ENCODE measurements at places on chromosomes 11 and 22.

DNA sequence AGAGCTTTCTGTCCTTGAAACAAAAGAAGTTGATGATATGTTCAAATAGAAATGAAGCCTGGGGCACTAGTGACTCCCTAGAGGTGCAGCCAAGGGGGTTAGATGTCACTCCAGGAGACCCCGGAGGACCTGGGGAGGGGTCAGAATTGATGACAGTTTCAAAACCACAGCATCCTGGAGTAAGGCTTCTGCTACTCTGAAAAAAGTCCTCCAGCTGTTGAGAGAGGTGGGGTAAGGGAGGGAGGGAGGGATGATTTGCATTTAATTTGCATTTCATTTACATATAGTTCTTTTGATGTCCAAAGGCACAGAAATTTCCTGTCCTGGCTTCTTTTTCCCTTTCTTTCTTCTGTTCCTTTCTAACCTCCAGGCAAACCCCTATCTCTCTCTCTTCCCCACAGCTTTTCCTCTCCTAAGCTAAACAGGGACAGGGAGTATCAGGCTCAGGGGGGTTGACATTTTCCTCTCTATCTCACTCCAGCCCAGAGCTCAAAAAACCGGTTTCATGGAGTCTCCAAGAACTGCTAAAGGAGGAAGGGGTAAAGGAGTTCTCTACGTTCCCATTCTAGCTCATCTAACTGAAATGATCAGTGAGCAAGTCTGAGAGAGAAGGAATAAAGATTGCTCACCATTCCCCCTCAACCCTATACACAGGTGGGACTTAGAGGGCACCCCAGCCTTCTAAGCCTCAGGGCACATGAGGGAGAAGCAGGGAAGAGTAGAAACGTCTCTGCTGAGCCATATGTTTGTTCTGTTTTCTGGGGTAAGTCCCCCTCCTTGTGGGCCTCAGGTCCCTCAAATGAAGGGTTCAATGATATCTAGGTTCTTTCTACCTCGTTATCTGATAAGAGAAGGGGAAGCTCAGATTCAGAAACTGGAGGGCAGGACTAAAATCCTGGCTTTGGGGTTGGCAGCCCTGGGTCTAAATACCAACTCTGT lies 3.5 kb upstream of the POU2F3 start:
- DNase-seq, result peak; percentile 58

GRCh38 chr11:9573052-9573774 lies at the start of gene WEE1:
Gene WEE1 (plus strand): TSS chr11:9573670. CDS start chr11:9573934, 264 bp downstream.
- peak; percentile 99 for DNase-seq

GRCh38 chr11:95035316-95035715 lies 10.3 kb downstream of the KDM4E start:
- no peak for DNase-seq

DNA sequence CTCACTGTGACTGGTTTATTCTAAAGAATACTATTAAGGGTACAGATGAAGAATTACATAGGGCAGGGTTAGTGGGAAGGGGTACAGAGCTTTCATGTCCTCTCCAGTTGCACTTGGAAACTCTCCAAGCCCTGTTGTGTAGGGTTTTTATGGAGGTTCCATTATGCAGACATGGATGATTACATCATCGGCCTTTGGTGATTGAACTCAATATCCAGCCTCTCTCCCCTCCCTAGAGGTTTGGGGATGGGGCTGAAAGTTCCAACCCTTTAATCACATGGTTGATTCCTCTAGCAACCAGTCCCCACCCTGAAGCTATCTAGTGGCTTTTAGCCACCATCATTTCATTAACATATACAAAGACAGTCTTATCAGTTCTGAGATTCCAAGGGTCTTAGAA lies 472.6 kb downstream of the BUD13 start:
- DNase-seq, result no peak

GRCh38 chr11:102850973-102851745 lies 7.8 kb upstream of the MMP3 start:
- peak; percentile 90 for DNase-seq

- no peak for DNase-seq
Measured at GRCh38 chr22:23704829-23705228, 14.0 kb downstream of the RGL4 start.

DNA sequence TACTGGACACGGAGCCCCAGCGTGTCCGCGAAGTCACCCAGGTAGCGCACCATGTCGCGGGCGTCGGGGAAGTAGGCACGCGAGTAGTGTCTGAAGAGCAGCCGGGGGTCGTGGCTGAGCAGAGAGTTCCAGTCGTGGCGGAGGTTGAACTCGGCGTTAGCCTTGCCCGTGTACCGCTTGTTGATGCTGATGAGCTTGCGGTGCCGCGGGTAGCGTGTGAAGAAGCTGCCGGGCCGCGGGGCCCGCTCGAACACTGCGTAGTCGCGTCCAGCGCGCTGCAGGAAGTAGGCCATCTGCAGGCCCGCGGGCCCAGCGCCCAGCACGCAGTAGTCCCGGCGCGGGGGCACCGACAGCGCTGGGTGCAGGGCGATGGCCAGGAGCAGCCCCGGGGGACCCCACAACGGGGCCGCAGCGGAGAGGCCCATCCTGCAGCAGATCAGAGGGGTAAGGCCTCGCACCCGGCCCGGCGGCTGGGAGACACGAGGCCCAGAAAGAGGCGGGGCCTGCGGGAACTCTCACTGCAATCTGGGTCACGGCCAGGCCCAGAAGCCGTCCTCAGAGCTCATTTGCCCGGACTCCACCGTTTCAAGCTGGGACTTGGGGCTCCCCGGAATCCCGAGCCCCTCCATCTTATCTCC lies 723 bp downstream of the FOXRED2 start:
- DNase-seq, result no peak

DNA sequence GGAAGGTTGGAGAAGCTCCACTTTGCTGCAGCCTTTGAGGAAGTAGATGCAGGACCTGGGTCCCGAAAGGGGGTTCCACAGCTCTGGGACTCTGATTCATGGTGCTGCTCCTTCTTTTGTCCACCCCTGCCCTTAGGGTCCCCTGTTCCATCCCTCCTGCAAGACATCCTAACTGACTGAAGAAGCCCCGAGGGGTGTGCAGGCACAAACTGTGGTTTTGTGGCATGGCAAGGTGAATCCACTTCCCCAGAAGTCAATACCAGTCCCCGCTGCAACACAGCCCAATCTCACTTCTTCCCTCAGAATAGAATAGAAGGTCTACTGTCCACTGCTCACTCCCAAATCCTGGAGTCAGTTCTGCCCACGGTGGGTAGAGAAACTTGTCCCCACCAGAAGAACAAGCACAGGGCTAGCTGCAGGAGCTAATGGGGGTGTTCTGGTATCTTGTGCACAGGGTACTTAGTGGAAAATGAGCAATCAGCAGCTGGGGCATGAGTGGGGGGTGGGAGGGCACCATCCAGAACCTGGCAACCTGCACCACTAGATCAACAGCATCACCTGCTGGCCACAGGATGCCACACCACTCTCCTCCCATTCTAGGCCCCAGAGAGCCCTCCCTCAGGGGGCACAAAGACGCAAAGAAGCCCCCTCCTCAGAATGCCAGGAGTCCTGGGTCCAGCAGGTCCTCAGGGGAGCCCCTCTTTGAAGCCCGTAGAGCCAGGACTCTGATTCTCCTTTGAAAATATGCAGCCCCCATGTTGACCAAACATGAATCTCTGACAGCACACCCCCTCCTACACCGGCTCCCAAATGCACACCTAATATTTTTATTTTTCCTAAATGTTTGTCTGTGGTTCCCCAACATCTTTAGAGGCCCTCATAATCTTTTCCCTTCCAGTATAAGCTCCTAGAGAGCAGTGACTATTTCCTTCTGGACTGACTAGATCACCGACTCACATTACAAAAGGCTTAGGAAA lies 14.1 kb downstream of the SPATA19 start:
- DNase-seq, result no peak

DNA sequence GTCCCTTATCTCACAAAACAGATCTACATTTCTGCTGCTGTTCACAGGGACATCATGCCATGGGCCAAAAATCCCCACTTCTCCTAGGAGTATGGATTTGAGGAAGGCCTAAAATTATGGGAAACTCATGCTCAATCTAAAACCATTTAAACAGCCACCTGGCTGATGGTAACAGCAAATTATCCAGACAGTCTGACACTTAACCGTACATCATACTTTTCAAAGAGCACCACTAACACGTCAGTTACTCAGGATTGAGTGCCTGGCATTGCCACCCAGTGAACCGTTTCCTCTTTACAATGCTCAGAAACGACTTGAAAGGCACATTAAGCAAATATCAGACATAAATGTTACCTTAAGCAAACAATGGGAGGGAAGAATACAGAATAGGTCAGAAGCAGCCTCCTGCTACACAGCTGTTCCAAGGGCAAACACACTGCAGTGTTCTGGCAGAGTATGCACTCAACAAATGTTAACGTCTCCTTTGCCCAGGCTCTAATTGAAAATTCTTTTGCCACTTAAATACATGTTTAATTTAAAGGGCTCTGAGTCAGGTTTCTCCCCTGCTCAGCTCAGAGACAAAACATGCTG lies 18.8 kb upstream of the SLC36A4 start:
- DNase-seq, result no peak

- DNase-seq, result no peak
Measured at GRCh38 chr11:111560800-111561199, 20.3 kb downstream of the LAYN start.

GRCh38 chr22:25025491-25026400 lies 73.2 kb downstream of the KIAA1671 start:
- DNase-seq, result peak; percentile 23

DNA sequence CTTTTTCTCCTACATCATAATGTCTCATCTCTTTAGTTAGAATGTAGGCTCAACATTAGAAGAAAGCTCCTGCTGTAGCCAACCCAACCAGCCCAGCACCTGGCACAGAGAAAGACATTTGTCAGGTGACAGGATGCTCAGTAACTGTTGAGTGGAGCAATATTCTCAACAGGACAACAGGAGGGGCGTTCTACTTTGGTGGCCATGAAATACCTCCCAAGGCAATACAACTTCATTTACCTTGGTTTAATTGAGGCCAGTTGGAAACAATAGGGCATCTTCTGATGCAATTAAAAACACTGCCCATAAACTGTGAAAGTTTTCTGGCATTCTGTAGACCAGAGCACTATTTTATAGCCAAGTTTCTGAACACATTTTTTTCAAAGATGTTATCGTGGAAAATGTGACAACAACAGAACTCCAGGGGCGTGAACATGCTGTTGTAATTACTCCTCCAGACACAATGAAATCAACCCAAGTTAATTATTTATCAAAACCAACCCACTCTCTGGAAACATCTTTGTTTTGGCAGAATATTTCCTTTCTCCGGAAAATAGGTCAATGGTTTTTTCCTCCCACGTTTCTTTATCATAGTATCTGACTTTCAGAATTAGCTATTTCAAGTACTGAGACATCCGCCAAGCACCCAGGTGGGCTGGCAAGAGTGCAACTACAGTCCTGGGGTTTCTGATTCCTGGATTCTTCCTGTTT lies 538.1 kb downstream of the SOX6 start:
- DNase-seq, result no peak

DNA sequence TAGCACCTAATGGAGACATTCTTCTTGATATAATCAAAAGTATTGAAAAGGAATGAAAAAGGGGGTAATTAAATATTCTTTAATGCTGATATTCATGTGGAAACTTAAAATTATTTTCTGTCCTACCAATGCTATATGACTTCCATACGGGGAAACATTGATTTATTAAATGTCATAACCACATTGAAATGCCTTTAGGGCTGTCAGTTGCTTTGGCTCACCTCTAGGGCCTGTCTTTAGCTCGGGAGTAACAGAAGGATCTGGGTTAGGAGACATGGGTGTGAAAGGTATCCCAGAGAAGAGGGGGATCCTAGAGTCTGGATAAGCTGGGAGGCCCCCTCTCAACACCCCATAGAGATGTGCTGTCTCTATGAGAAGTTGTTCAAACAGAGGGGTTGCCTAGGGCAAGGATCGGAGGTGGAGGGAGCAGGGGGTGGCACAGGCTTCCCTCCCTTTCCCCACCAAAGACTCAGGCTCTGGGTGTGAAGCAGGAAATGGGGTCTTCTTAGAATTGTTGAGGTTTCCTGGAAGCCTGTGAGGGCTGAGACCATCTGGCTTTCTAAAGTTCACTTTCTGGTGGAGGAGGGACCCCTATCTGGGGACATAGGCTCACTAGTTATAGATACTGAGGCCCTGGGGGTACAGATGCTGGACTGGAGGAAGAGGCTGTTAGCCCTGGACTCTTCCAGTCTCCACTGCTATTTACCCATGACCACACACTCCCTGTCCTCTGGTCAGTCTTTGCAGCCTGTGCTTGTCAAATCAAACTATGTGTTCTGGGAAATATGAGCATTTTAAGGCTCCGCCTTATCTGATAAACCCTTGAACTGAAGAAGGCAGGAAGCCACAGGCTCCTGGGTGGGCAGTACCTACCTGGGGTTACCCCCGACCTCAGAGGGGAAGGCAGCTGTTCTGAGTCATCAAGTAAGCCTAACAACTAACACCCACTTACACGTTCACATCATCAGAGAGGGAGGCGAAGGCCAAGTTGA lies 55.8 kb upstream of the RRAS2 start:
- peak; percentile 19 for DNase-seq

GRCh38 chr22:38292694-38293093 lies 19.9 kb upstream of the TMEM184B start:
- DNase-seq, result no peak

GRCh38 chr11:34280945-34281872 lies 76.6 kb downstream of the ABTB2 start:
- DNase-seq, result peak; percentile 19

GRCh38 chr11:75345455-75346160 lies 5.9 kb downstream of the ARRB1 start:
- no peak for DNase-seq

DNA sequence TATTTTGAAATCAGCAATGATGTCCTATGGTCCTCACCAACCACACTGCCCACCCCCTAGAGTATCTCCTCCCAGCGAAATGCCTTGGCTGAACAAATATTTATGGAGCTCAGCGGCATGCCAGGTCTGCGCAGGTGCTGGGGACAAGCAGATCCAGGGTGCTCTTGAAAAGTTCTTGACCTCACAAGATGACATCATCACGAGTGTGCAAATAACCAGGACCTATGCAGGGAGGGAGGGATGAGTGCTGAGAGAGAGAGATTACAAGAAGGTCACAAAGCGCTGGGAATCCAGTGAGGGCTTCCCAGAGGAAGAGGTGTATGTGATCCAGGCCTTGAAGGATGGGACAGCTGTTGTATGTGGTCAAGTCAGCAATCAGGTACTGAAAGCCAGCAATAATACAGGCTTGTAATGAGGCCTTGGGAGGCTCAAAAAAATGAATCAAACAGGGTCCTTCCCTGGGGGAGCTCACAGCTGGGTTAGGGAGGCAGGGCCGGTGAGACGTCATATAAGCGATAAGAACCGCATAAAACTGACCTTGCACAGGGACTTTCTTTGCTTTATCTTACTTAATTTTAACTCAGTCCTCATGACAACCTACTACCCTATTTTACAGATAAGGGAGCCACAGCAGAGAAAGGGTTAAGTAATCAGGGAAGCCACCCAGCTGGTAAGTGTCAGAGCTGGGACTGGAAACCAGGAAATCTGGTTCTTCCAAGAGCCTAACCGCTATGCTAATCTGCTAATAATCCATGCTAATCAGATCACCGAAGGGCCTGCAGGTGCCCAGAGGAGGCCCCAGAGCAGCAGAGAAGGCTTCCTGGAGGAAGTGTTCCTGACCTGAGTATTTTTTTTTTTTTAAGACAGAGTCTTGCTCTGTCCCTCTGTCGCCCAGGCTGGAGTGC lies 8.2 kb downstream of the ARRB1 start:
- DNase-seq, result no peak

- no peak for DNase-seq
Measured at GRCh38 chr22:23259916-23260644, 79.8 kb downstream of the BCR start.

GRCh38 chr11:44162004-44162403 lies 66.5 kb downstream of the EXT2 start:
- DNase-seq, result no peak

- no peak for DNase-seq
Measured at GRCh38 chr22:42134100-42135020, 3.8 kb upstream of the CYP2D6 start.

Data from fibroblast of skin of scalp (primary cell).